ENCODE measurements at places on chromosomes 3 and 15. TPM values are rescaled to one million over a fixed set of nuclear protein-coding genes. Genes with fewer than 3 reads are reported as not detected.

GRCh38 chr3:54146506-54147239, 24.3 kb downstream of the CACNA2D3 start:
- peak; percentile 59 for DNase-seq

DNA sequence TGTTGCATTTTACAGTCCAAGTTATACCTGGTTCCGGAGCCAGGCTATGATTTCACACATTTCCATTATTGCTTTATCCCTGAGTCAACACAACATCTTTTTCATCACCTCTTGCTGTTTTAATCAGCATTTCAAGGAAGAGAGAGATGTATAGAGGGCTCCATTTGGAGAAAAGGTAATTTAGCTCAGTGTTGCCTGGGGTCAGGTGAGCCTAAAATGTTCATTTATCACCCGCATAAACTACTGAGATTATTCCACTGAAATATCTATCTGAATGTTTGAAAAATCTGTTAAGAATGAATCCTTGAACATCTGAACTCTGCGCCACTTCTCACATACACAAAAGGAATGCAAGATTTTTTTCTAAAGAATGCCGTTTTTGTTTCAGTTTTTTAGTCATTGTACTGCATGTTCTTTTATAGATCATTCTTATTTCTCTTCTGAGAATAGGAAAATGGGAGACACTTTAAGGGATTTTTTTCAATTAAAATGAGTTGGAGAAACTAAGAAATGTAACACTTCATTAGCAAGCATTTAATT, 51.5 kb upstream of the AGTR1 start:
- no peak for DNase-seq

ADCY5 gene
- not detected for total RNA-seq

DNA sequence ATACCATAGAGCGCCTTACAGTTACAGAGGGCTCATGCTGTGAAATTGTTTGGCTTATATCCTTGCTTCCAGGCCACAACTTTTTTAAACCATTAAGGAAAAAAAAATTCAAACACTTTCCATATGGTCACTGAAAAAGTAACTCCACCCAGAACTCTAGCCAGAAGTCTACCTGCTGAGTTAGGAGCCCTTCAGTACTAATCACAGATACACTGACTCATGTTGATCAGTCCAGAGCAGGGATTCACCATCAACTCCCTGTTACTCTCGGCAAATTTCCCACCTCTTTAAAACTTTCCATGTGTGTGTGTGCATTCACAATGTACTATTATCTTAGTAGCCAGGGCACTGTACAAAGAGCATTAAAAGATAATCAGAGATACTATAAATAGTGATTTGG, 372.8 kb downstream of the MAGI1 start:
- no peak for DNase-seq

DNA sequence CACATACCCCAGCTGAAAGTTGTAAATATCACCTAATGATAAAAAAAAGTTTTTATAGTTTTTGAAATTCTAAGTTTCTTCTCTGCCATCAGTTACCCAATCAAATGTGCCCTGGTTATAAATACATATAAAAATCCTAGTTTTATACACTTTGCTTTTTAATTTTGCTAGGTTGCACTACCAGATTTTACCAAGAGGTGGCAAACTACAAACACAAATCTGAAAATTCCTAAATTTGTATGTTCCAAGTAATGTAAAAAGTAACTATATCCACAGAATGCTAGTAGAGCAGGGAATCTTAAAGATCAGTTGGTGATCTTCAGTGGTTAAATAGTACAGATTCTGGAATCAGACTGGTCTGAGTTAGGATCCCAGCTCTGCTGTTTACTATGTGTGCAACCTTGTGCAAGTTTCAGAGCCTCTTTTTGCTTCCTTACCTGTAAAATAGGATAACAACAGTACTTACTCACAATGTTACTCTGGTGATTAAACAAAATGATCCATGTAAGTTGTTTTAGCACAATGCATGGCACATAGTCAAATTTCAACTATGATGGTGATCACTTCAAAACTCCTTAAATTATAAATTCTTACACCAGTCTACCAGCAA, 11.0 kb downstream of the TRPM7 start:
- no peak for DNase-seq

- DNase-seq = no peak
Measured at GRCh38 chr3:32082721-32083120, 23.7 kb upstream of the GPD1L start.

DNA sequence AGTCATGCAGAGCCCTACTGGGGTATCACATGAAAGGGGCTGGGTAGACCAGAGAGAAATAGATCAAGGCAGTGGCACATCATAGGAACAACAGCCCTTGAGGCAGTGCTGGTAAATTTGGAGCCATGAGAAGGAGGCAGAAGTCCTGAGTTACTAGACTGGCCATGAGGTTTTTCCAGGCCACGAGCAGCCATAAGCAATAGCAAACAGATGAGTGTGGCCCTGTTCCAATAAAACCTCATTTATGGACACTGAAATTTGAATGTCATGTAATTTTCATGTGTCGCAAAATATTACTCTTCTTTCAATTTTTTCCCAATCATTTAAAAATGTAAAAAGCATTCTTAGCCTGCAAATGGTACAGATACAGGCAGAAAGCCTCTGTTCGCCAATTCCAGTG, 28.1 kb upstream of the LRRN1 start:
- DNase-seq = no peak

ASB14 gene
- not detected for total RNA-seq

GRCh38 chr3:63979093-63979885, 44.0 kb downstream of the PSMD6 start:
- DNase-seq = no peak

DNA sequence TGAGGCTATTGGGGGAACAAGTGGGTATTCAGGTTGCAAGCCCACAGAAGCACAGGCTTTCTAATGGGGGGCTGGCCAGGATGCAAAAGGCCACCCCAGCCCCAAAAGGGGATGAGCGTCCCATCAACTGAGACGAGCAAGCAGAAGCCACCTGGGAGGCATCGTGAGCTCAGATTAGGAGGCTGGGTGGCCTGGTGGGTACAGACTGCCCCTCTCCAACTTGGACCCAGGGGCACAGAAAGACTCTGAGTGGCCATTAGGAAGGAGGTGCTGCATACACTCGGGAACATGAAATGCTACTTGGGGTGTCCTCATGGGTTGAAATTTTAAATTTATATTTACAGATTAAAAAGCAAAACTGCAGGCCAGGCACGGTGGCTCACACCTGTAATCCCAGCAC, 29.1 kb downstream of the SLC41A3 start:
- DNase-seq = no peak

DNA sequence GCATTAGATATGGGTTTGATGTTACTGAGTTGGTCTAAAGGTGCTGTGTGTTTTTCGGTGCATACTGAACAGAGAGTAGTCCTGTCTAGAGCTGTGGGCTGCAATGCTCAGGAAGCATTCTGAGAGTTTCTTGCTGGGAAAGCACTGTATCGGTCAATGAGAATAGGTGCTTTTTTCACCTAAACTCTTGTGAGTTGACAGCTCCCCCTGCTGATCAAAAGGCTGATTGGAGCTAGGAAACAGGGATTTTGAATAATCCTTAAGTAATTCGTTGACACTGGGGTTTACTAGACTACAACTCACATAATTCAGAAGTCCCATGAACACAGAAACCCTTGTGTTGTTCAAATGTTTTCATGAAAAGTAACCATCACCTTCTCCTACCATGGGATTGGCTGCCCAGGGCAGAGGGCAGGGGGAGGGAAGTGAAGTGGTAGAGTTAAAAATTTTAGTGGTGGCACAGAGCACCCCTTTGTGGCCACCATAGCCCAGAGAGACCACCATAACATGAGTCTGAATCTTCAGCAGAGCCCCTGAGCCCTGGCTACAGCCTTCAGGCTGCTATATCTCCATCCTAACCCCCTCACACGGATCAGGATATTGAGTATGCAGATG, 13.0 kb upstream of the MANF start:
- DNase-seq = peak; percentile 48

GRCh38 chr15:38705436-38706219, 141.0 kb upstream of the RASGRP1 start:
- DNase-seq = no peak

PLA2G4F gene
- not detected for total RNA-seq

EBLN2 gene
- total RNA-seq = 2.2 TPM

- no peak for DNase-seq
Measured at GRCh38 chr3:30155755-30156154, 450.6 kb upstream of the TGFBR2 start.

CELSR3 gene
- 2.4 TPM for total RNA-seq

DNA sequence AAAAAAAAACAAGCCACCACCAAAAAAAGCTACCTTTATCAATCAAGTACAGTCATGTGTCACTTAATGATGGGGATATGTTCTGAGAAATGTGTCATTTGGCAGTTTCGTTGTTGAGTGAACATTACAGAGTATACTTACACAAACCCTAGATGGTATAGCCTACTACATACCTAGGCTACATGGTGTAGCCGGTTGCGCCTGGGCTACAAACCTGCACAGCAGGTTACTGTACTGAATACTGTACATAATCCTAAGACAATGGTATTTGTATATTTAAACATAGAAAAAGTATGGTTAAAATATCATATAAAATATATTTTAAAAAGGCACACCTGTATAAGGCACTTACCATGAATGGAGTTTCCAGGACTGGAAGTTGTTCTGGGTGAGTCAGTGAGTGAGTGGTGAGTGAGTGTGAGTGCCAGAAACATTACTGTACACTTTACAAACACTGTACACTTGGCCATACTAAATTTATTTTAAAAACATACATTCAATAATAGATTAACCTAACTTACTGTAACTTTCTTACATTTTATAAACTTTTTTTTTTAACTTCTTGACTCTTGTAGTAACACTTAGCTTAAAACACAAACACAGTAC, 25.9 kb upstream of the JMJD7 start:
- no peak for DNase-seq

- no peak for DNase-seq
Measured at GRCh38 chr3:158974904-158975303, 173.1 kb downstream of the MFSD1 start.

- DNase-seq = no peak
Measured at GRCh38 chr3:127829537-127829936, 7.2 kb upstream of the MGLL start.

DNA sequence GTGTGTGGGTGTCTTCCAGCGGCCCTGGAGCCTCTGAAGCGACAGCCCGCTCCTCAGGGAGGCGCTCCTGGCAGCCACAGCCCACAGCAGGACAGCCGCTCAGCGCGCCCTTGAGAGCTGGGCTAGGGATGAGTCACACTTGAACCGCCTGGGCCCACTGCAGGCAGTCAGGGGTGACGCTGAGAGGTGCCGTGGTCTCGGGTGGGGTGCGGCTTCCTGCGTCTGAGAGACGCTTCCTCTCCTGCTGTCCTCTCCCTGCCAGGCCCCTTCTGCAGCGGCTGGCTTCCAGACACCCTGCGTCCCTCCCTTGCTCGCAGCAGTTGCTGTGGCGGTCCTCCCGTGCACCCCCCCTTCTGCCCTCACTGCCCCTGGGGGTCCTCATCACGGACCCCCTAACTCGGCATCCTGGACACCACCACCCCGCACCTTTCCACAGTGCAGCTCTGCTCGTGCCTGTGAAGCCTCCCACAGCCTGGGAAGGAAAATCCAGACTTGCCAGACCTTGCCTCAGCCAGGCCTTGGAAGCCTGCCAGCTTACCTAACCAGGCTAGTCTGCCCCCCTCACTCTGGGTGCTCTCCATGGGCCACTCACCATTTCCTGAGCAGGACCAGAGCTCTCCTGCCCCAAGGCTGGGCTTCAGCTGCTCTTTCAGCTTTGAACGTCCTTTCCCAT, 1.1 kb upstream of the SPTBN5 start:
- peak; percentile 90 for DNase-seq

GRCh38 chr3:160012108-160012507, 23.5 kb downstream of the IL12A start:
- DNase-seq = no peak

GRCh38 chr3:107201146-107201545, 176.1 kb upstream of the CCDC54 start:
- DNase-seq = no peak

- DNase-seq = peak; percentile 41
Measured at GRCh38 chr15:79673416-79674123, 223.2 kb downstream of the MTHFS start.

DNA sequence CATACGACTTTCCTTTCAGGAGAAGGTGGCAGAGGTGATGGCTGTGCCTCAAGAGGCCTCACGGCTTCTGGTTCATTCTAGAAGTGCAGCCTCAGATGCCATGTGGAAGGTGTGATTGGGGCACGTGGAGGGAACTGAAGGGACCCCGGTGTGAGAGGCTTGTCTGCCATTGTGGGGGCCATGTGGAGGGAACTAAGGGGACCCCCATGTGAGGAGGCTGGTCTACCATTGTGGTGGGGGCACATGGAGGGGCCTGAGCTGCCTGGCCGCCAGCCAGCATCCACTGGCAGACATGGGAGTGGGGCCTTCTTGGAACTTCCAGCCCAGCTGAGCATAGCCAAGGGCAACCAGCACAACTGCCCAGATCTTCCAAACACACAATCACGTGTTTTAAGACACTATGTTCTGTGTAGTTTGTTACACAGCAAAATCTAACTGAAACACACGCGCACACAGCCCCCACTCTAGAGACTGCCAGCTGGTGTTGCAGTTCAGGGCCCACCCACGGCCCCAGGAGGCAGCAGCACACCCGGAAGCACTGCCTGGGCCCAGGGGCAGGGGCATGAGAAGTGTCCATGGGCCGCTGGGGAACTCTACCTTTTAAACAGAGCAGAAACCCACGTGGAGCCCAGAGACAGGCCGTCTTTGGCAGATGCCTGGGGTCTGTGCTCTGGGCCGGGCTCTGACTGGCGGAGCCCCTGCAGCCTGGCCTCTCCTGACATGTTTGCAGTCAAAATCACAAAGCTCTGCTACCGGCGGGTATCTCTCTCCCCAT, 66.8 kb downstream of the IQSEC1 start:
- no peak for DNase-seq

DNA sequence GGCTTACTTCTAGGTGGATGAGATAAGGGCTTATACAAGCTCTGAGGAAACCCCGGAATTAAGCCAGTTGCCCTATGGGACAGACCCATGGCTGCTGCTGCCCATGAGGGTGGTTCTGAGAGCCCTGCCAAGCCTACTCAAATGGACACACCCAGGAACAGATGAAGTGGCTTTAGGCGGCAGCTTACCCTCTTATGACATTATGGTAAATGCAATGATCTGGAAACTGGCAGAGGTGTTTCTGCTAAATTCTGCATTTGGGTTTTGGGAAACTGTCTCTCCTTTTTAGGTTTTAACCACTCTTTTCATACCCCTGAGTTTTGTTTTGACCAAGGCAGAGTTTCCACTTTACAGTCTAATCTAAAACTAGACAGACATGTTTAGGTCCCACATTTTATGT, 9.0 kb upstream of the ZBED2 start:
- no peak for DNase-seq

DNA sequence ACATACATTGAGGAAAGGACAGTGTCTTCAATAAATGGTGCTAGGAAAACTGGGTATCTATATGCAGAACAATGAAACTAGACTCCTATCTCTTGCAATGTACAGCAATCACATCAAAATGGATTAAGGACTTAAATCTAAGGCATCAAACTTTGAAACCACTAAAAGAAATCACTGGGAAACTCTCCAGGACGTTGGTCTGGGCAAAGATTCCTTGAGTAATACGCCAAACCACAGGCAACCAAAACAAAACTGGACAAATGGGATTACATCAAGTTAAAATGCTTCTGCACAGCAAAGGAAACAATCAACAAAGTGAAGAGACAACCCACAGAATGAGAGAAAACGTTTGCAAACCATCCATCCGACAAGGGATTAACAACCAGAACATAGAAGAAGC, 14.5 kb downstream of the LAMP3 start:
- DNase-seq = peak; percentile 38

CHL1 gene
- total RNA-seq = not detected

Data from Daoy (cell line).